ENCODE measurements at places on chromosomes 6 and 20.

DNA sequence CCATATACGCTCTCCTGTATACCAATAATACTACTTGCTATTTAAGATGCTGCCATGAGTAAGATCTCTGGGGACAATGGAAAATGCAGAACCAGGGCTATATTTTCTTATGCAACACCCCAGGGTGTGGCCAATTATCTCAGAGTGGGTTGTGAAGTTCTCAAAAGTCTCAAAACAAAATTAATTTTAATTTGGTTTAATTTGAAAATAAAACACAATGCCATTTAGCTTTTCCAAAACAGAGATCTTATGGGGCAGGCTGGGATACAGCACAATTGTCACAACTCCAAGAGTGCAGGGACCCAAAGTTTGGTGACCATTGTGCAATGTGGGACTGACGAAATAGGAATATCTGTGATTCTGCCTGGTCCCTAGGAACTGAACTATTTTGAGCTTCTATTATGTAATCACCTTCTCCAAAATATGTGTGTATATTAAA is 43.1 kb downstream of the MBOAT1 start:
- no peak for DNase-seq

DNA sequence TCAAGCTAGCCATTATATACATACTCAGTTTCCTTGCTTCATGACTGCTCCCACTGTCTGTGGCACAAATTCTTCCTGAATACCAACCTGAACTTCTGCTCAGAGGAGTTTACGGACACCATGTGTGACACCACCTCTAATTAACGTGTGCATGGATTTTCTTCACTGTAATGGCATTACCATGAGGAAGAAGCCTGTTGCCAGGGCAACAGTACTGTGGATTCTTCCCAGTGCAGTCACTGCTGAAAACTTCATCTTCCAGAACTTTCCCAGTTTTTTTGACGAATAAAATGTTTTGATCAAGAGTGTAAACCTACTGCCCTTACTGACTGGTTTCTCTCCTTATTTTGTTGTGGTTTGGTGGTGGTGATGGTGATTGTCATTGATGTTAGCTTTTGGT is 444.3 kb upstream of the NRSN1 start:
- DNase-seq = no peak

- no peak for DNase-seq
Measured at GRCh38 chr6:41739041-41739440, 3.6 kb upstream of the TFEB start.

- DNase-seq = peak; percentile 80
Measured at GRCh38 chr6:135576055-135576454, 78.5 kb upstream of the AHI1 start.

- DNase-seq = no peak
Measured at GRCh38 chr6:32882879-32883250, 28.9 kb downstream of the PSMB9 start.

DNA sequence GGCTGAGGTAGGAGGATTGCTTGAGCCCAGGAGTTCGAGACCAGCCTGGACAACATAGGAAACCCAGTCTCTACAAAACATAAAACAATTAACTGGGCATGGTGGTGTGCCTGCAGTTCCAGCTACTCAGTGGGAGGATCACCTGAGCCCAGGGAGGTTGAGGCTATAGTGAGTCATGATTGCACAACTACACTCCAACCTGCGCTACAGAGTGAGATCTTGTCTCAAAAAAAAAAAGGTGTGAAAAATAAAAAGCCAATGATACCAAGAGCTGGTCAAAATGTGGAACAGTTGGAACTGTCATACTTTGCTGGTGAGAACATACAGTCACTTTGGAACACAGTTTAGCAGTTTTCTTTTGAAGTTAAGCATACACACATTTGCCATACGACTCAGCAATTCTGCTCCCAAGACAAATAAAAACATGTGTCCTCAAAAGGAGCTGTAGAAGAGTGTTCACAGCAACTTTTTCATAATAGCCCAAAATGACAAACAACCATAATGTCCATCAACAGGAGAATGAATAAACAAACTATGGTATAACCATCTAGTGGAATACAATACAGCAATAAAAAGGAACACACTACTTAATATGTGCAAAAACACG is 21.6 kb upstream of the FKBP5 start:
- no peak for DNase-seq

GRCh38 chr6:43455531-43456428 is at the start of gene DLK2:
Gene DLK2, minus strand, starts transcription at chr6:43455548. Its CDS starts 723 bp downstream, at chr6:43454825.
- no peak for DNase-seq

- DNase-seq = no peak
Measured at GRCh38 chr20:9629831-9630230, 115.4 kb downstream of the LAMP5 start.

GRCh38 chr6:29965873-29966601 is 23.7 kb downstream of the HLA-A start:
- DNase-seq = no peak

DNA sequence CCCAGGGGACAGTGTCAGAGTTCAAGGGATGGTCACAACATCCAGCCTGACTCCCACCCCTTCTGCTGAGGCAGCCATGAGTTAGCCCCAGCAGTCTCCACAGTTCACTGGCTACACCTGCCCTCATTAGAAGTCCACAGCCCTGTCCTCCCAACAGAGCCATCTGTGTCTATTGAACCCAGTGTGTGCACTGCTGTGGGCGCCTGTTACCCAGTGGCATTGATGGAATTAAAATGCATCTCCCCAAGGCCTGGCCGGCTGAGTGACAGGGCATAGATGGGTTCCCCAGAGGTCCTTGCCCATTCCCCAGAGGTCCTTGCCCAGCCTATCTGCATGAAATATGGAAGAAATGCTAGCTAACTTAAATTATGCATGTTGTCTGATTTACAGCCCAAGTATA is 73.3 kb downstream of the PCSK2 start:
- no peak for DNase-seq

All from fibroblast of skin of left biceps (primary cell).